ENCODE measurements at places on chromosomes 5 and 9.

DNA sequence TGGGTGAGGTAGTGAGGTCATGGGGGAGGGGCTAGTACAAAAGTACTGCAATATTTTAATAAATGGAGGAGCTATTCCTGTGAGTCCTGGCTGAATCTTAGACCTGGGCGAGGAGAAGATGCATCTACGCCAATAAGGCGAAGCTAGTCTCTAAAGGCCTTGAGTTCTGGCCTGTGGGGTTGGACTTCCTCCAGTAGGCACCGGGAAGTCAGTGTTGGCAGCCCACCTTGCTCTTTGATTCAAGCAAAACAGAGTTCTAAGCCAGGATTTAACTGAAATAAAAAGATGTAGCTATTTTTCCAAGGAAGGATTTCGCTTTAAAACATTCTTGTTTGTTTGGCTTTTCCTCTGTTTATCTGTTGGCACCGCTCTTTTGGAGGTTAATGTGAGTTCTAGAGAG lies 244.6 kb downstream of the KIF4B start:
- no peak for DNase-seq

DNA sequence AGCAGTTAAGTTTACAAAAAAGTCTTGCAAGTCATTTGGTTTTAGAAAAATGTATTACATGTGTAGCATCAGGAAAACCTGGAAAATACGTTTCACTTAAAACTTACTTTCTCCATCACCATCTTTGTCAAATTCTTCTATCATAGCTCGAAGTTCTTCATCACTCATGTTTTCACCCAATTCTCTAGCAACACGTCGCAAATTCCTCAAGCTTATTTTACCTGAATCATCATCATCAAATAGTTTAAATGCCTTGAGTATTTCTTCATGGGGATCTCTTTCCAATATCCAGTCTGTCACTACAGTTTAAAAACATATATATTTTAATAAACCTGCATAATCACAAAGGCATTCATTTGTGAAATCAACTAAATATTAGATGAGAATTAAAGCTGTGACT lies 10.3 kb downstream of the CETN3 start:
- DNase-seq = no peak

DNA sequence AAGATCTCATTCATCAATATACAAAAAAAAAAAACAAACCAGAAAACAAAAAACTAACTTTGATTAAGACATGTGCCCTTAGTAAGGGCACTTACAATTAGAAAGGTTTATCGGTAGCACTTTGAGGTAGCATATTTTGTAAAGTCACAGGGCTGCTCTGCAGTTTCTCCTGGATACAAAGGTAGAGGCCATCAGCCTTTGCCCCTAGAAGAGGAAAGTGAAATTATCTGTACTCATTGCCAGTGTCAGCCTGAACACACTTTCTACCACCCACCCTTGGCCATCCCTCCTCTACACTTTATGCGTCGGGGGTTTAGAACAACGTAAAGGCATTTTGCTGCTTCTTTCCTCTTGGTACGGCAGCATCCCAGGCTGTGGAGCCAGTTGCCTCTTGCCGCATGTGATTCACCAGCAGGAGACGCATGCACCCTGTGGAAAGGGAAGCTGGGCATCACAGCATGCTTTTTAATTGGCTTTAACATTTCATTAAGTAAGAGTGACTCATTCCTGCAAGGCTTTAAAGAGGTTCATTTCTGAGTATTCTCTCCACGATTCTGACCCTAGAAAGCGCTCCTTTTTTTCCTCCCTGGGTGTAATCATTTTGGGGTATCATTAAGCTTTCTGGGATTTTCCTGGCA lies 84.6 kb downstream of the CEMIP2 start:
- DNase-seq = peak; percentile 67

- peak; percentile 28 for DNase-seq
These were observed 164.1 kb upstream of the ZNF618 start for GRCh38 chr9:113712053-113712452.

DNA sequence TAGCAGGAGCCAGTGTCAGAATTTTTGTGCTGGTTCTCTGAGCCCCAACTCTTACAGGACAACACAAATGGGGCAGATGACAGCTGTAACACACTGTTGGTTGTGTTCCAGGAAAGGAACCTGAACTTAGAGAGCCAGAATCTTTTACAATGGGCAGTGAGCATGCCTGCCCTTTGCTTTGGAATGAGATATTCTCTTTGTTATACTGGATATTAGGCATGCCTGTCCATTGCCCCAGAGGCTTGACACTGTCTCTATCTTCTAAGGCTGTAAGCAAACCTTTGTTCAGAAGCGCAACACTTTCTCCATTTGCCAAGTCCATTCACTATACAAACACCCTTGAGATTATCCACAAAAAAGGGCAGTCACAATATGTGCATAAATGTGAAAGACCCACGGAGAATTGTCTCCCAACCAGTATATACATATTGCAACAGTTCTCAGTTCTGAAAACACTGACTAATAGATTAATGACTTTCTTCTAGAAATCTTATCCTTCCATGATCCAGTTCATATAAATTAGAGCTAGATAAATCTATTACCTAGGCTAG lies 26.3 kb upstream of the CEP120 start:
- no peak for DNase-seq

GRCh38 chr5:178094345-178094744 lies 19.0 kb upstream of the N4BP3 start:
- no peak for DNase-seq

DNA sequence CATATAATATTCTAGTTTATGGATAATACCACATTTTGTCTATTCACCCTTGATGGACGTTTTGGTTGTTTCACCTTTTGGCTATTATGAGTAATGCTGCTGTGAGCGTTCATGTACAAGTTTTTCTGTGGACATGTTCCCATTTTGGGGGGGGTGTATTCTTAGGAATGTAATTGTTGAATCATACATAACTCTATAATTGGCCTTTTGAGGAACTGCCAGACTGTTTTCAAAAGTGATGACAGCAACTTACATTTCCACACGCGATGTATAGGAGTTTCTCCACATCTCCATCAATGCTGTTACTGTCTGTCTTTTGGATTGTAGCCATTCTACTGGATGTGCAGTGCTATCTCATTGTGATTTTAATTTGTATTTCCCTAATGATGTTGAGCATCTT lies 69.8 kb downstream of the SLC46A2 start:
- DNase-seq = peak; percentile 77

All from cardiac fibroblast (primary cell).